ENCODE measurements at places on chromosomes 12 and 14.

DNA sequence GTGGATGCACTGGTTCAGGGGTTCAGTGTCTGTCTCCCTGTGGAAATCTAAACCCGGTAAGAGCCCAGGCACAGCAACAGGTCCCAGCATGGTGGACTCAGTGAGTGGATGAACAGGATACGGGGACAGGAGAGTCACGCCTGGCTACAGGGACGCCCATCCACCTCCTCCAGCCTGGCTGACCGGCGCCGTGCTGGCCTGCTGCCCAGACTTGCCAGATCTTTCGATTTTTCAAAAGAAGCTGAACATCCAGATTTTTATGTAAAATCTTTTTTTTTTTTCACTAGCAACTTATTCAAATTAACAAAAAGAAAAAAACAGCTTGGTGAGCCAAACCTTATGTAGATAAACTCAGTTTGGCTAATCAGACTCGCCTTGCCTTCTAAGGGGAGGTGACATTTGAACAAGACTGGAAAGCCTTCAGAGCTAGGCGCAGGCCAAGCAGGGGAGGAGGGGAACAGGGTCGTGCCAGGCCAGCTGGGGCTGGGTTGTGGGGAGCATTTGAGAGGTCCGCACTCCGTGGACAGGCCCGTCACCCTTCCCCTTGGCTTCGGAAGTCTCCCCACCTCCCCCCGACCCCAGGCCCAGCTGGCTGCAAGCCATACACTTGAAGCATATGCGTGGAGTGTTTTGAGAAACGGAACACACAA lies 87.8 kb upstream of the NCOR2 start:
- peak; percentile 77 for DNase-seq

DNA sequence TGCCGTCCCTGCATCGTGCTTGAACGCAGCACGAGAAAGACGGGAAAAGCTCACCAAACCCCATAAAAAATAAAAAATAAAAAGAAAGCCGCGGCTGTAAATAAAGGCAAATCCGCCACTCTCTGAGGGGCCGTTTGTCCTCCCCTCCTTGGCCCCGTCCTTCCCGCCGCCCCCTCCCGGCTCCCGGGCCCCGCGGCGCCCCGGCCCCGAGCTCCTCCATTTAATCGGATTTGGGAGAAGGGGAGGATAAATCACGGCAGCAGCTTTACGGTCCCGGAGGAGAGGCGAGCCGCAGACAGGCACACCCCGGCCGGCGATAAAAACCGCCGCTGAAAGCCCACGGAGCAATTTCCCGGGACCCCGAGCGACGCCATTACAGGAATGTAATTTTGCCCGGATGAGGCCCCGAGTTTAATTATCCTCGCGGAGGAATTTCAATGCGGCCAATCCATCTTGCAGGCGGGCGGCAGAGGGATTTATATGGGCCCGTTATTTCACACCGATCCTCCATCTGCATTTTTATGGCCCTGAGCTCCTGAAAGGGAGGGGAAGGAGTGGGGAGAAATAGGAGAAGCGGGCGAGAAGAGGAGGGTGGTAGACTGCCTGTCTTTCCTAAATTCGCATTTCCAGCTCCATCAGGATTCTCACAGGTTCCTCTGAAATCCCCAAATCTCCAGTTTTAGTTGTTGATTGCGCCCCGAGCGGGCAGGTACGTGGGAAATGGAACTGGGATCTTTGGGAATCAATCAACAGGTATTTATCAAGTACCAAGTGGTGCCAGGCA lies 1.3 kb upstream of the ATP5MC2 start:
- peak; percentile 52 for DNase-seq

GRCh38 chr12:129873833-129874208 lies 30.0 kb downstream of the TMEM132D start:
- no peak for DNase-seq

DNA sequence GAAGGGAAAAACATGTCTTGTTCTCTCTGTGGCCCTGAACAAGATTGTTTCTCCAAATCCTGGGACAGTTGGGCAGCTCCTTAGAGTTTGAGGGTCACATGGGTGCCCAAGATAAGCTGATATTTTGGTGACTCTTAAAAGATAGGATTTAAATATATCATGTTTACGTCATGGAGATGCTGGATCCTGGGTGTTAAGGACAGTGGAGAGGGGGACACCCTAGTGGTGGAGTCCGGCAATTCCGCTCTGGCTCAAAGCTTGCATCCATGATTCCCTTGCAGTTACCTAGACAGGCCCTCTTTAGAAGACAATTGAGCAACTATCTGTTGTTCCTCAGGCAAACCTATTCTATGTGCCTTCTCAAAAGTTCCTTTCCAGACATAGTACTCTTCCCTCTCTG lies 101.8 kb downstream of the CMKLR1 start:
- DNase-seq, result no peak

- DNase-seq, result no peak
Measured at GRCh38 chr14:60206837-60207533, 41.8 kb upstream of the DHRS7 start.

DNA sequence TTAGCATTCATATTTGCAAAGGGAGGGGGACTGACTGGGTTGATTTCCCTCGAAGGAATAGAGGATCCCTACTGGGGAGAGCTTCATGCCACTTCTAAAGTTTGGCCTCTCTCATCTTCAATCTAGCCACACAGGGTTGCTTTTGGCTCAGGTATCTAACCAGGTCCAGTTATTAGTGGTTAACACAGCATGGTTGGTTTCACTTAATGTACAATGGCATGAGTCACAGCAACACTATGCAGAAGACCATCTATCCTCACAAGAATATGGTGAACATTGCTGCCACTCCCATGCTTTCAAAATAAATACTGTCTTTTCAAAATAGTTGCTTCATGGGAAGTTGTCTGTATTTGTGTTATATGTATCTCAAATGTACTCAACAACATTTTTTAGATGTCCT lies 6.6 kb upstream of the RAB3IP start:
- DNase-seq, result no peak

- DNase-seq, result no peak
Measured at GRCh38 chr14:100426314-100426713, 103.2 kb downstream of the SLC25A47 start.

- peak; percentile 47 for DNase-seq
Measured at GRCh38 chr12:130286041-130286440, 51.6 kb upstream of the PIWIL1 start.

GRCh38 chr12:103640831-103641230 lies 53.8 kb downstream of the STAB2 start:
- DNase-seq, result no peak

DNA sequence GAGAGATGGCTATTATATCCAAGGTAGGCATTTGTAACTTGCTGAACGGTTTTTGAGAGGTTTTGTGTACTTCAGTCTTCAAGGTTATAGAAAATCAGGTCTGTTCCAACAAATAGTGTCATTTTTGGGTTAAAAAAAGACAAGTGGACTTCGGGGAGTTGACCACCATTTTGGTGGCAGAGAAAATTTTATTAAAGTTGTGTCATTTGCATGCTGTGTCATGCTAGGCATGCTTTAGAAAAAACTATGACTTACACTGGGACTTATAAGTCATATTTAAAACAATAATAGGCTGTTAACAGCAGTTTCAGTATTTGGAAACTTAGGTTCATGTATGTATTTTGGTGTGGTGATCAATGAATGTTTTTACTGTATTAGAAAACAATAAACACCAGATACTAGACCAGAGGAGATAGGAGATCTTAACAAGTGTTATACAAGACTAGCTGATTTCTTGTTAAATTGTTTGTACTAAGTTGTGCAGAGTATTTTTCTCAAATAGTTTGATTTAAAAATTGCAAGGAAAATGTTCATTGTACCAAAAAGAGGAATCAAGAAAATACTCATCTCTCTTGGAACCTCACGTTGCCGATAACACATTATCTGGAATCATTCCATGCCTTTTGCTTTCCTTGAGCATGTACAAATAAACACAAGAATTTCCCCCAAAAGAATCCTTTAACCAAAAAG lies 1.4 kb downstream of the RAN start:
- no peak for DNase-seq

DNA sequence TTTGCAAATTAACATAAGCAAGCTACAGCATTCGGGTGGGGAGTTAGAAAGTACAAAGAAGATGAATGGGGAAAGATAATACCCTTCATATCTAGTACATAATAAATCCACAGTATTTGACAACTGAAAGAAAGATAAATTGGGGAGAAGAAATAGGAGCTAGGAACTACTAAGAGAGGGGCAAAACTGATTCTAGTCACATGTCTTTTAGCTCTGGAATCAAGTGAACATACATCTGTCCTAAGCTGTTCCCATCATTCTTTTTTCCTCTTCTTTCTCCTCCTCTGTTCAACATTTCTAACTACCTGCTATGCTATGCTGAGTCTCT lies 15.3 kb upstream of the APOF start:
- DNase-seq, result no peak

GRCh38 chr14:101102875-101103274 lies 199.4 kb upstream of the RTL1 start:
- no peak for DNase-seq

DNA sequence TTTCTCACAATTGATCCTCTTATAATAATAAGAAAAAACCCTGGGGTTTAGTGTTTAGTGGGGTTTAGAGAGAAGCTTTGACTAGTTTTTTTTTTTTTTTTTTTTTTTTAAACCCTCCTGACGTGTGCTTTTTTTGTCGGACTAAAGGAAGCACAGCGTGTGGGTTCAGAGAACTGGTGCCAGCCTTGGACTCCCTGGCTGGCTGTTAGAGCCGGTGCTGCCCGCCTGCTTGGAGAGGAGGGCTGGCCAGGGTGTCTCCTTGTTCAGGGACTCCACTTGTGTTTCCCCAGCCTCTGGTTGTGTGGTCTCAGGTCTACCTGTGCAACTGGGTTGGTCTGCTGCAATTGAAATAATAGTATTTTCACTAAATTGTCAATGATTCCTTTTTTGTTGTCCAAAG lies 54.1 kb upstream of the ASPG start:
- no peak for DNase-seq

DNA sequence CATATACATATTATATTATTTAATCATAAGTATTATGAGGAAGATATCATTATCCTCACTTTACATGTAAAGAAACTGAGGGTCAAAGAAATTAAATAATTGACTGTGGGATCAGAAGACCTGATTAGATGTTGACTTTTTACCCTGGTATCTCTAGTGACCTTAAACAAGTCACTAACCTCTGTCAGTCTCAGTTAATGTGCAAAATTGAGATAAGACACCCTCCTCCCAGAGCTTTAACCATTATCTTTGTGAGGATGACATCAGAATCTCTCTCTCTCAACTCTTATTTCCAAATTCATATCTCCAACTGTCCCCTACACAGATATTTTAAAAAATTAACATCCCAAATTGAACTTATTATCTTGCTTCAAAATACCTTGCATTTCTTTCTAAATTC lies 177.8 kb downstream of the KLHL28 start:
- no peak for DNase-seq

DNA sequence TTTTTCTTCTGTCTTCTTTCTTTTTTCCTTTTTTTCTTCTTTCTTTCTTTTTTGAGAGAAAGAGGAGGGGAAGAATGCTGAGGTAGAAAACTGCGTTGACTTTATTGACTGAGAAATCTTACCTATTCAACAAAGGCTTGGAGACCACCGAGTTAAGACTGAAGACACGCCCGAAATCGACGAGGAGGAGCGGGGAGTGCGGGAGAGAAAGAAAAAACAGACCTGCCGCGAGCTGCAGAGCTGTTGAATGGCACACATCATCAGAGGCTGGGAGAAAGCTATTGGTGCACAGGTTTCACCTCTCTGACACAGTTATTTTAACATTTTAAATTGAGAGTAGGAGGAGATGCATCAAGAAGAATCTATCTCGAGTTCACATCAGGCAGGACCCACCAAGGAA lies 5.1 kb downstream of the ASCL1 start:
- peak; percentile 69 for DNase-seq
